ENCODE measurements at places on chromosomes 1 and 21. TPM values are rescaled to one million over a fixed set of nuclear protein-coding genes. Genes with fewer than 3 reads are reported as not detected.

DNA sequence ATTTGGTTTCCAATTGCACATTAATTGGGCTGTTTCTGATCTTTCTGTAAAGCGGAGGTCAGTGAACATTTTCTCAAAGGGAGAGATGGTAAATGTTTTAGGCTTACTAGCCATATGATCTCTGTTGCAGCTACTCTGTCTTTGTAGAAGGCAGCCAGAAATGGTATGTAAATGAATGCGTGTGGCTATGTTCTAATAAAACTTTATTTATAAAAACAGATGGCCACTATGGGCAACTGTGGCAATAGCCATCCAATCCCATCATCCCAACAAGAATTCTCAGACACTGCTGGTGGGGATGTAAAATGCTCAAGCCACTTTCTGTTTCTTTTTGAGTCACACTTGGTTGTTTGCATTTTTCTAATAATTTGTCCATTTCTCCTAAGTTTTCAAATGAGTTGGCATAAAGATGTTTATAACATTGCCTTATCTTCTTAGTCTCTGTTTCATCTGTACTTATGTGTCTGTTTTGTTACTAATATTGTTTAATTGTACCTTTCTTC is 448.8 kb upstream of the VAMP3 start:
- DNase-seq: no peak

GRCh38 chr1:156490401-156491032 is 10.1 kb downstream of the MEF2D start:
- DNase-seq: no peak

- no peak for DNase-seq
These were observed 2.1 kb downstream of the SH3BGRL3 start for GRCh38 chr1:26281971-26282370.

GRCh38 chr1:51519048-51519864 is at the start of gene EPS15:
Gene EPS15 (minus strand): TSS chr1:51519266. CDS start chr1:51519231, 35 bp downstream.
- peak; percentile 97 for DNase-seq

- peak; percentile 27 for DNase-seq
These were observed 782 bp downstream of the PCAT6 start for GRCh38 chr1:202811296-202812175.

RGS13 gene
- not detected for total RNA-seq

All from upper lobe of left lung (tissue), 6 donors.